ENCODE measurements at places on chromosomes 2 and 18. TPM values are rescaled to one million over a fixed set of nuclear protein-coding genes. Genes with fewer than 3 reads are reported as not detected.

GRCh38 chr18:28045176-28045810 lies 131.6 kb downstream of the CDH2 start:
- no peak for DNase-seq

The MEIS1 gene
- polyA plus RNA-seq, result 3.5 TPM

DNA sequence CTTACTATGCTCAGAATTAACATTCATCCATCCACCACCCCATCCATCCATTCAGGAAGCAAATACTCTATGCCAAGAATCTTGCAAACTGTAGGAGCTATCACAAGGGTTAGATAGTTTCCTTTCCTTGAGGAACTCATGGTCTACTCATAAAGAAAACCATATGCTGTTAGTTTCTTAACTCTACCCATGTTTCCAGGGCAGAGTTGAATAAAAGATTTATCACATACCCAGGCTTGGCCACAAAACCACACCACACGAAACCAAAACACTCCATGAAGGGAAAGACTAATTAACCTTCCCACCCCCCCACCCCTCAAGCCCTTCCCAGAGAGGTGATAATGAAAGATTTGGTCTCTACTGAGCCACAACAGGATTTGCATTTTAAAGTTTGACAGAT lies 23.7 kb upstream of the MSGN1 start:
- no peak for DNase-seq

GRCh38 chr2:240164586-240164985 lies 24.1 kb upstream of the OTOS start:
- no peak for DNase-seq

DNA sequence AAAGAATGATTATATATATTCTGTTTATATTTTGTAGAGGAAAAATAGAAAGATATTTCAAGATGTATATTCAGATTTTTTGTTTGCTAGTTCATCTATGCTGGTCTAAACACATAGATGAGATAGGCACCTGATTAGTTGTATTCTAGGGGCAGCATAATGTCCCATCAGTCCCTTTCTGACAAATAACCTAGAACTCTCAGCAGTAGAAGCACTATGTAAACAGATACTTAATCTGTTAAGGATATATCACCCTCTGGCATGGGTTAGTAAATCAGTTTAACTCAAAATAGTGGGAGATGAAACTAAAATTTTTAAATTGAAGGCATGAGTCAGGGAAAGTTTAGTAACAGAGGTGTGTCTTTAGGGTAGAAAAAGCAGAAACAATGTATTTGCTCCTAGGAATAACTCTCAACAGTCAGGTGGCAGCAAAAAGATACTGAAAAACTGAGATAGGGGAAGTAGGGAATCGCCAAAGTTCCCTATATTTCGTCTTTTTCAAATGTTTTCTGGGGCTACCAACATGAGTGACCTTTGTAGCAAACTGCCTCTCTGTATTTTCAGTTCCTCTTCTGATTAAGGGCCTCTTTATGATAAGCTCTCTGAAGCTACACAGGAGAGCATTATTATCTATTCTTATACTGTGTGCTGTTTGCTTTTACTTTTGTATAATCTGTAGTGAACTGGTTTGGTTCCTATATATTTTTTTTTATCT lies 5.7 kb downstream of the PPP1R1C start:
- no peak for DNase-seq

GRCh38 chr2:129758784-129759471 lies 220.5 kb upstream of the RAB6C start:
- DNase-seq, result no peak

DNA sequence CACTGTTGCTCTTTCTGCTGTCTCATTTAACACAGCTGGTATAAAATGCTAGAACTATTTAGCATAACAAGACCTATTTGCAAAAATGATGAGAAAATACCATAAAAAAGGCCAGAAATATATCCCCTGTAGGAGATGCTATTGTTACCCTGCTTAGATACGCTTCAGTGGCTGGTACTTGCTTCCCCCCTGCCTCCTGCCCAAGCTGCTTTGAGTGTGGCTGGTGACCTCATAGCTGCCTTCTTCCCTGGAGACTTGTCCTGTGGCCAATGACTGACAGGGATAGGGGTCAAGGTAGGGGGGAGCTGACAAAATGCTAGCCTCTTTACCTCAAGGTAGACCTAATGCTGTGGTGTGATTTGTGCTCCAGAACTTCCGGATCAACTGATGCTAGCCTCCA lies 150.2 kb upstream of the ZEB2 start:
- no peak for DNase-seq

- no peak for DNase-seq
These were observed 18.5 kb upstream of the NMS start for GRCh38 chr2:100451734-100452133.

The DUSP2 gene
- 3.0 TPM for polyA plus RNA-seq

DNA sequence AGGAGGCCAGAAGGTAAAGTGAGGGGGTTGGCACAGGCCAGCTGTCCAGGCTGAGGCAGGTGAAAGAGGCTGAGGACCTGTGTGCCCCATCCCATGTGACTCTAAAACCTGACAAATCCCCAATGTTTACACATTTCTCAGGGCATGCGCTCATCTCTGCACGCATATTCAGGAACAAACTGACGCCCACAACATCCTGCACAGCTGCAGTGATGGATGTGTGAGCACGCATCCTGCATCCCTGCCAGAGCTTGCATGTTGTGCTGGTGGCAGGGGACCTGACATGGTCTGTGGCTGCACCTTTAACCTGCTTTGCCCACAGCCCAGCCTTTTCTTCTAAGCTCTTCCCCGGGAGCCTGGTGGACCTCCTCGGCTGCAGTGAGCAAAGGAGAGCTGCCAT lies 83.1 kb downstream of the FBXO15 start:
- DNase-seq, result no peak

GRCh38 chr18:905948-906415 lies 1.3 kb downstream of the ADCYAP1 start:
- peak; percentile 16 for DNase-seq

- DNase-seq, result no peak
These were observed 210.9 kb downstream of the NDUFA10 start for GRCh38 chr2:239814116-239814860.

GRCh38 chr2:162915858-162916257 lies 77.3 kb upstream of the KCNH7 start:
- no peak for DNase-seq

The IL36RN gene
- polyA plus RNA-seq, result not detected

All from brain (organoid and tissue), 16 donors.